ENCODE measurements at places on chromosomes 12 and 14.

DNA sequence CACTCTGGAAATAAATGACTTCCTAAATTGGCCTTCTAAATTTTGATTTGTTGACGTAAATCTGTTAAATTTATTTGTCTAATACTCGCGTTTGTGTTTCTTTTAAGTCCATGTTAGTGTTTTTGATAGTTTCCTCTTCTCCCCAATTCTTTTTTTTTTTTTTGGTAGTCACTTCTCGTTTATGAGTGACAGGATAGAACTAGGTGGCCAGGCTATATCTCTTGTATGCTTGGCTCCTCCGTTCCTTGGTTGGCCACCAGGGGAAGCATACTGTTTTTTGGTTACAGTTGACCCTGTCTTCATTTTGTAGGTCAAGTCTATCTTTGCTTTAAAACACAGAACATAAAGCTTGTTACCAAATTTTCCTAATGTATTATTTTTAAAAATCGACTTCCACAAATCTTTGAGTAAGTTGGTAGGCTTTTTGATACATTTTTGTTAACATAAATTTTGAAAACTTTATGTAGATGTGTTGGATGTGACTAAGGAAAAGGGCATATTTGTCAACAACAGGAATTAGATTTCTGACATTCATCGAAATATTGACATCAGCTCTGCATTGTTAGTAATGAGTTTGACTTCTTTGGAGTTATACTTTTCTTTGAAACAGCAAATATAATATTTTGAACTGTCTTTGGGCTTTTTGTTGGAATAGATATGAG lies 2.2 kb downstream of the RCOR1 start:
- peak; percentile 43 for DNase-seq

DNA sequence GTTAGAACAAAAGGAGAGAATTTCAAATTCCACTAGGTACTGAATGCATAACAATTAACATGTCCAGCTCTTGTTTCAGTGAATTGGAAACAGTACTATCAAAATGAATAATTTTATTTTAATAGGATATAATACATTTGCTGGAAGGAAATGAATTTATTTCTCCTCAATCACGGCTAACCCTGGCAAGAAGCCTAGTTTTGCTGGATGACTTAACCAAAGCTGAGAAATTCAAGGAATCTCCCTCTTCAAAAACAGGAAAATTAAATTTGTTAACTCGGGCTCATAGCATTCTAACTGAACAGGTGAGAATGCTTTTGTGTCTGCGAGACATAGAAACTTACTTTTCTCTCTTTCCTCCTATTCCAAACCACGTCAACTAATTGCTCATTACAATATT lies 163.5 kb upstream of the NEDD1 start:
- DNase-seq = no peak

DNA sequence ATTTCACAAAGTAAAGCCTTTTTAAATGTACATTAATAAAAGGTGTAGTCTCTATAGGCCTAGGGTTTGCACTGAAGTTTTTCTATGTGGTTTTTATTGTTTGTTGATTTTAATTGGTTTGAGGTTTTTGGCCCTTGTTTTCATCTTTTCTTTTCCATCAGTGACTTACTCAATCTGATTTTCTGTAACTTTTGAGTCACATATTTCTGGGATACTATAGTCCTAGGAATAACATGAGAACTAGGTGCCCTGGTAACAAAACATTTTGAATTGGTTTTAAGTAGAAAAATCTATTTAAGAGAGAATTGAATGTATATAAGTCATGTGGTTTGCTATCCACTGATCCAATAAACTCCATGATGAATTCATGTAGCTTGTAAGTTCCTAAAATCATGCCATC lies 311.9 kb downstream of the CEP128 start:
- no peak for DNase-seq

- DNase-seq = no peak
Measured at GRCh38 chr12:39372929-39373328, 70.0 kb downstream of the KIF21A start.

DNA sequence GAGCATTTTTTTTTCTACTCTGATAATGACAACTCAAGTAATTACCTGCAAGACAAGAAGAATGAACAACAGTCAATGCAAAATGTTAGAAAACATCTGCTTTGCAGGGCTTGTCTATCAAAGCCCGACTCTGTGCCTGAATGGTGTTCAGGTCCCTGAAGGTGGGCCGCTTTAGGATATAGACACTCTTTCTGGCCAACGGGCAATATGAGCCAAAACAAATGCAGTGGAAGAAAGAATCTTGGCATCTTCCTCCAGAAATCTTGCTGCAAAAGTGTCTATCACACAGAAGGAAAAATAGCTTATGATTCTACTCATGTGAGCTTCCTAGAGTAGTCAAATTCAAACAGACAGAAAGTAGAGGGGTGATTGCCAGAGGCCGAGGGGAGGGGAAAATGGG lies 32.7 kb downstream of the FOS start:
- no peak for DNase-seq

DNA sequence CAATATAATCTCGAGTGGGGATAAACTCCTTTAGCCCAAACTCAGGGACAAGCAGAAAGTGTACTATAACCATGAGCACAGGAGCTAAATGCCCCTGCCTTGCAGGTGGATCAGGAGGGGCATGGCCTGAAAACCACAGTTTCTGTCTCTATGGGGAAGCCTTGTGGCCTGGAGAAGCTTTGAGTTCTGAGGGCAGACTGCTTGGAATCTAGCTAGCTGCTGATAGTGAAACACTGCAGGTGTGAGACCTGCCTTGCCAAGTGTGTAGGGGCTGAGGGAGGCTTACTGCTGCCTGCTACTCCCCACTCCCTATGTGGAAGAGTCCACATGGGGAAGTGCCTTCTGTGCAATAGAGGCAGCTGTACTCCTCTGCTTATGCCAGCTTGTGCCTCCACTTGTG lies 352.3 kb upstream of the OR4E1 start:
- DNase-seq = no peak

DNA sequence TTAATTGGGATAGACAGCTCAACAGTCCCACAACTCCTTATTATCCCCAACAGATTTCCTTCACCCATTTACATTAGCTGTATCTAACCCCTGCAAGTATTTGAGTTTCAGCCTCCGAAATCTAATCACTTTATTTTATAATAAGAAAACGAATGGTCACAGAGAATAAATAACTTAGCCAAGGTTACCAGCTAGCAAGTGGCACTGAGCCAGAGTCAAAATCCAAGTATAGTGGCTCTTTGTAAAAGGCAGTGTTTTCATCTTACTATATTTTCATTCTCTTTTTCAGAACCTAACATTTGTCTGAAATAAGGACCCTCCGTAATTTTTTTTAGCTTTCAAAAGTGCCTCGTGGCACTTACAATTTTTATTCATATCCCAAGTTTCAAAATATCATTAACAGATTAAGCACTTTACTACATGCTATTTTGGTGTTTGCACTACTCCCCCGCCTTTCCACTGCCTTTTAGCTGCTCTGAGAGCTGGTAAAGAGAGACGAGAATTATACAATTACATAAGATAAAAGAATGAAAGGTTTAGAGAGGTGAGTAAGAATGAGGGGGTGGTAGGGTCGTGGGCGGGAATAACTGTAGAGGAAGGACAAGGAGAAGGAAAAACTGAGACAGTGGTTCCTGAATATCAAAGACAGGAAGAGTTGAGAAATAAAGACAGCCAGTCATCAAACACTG lies 3.7 kb upstream of the USP15 start:
- DNase-seq = no peak

DNA sequence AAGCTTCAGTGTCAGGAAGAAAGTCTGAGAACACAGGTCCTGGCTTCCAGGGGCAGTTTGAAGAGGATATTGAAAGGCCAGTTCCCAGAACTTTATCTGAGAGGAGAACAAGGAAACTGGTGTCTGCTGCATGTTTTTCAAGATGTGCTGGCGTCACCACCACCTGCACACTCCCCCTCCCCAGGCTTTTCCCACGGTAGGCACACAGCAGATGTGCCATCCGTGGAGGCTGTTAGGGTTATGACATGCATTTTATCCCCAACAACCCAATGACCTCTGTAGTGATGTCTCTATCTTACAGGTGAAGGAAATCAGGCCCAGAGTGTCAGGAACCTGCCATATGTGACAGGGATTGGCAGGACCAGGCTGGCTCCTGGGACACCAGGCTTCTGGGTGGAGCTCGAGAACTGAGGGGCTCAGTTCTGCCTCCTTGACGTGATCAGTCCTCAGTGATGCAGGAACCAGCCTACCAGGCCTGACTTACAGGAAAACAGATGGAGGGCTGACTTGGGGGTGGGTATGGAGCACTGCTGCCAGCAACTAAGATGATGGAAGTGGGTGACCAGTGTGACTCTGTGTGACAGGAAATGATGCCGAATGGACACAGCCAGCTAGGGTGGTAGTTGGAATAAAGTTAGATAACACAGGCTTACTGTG lies 16.8 kb downstream of the SLC25A47 start:
- no peak for DNase-seq

- no peak for DNase-seq
Measured at GRCh38 chr14:100466111-100466856, 120.9 kb downstream of the BEGAIN start.

DNA sequence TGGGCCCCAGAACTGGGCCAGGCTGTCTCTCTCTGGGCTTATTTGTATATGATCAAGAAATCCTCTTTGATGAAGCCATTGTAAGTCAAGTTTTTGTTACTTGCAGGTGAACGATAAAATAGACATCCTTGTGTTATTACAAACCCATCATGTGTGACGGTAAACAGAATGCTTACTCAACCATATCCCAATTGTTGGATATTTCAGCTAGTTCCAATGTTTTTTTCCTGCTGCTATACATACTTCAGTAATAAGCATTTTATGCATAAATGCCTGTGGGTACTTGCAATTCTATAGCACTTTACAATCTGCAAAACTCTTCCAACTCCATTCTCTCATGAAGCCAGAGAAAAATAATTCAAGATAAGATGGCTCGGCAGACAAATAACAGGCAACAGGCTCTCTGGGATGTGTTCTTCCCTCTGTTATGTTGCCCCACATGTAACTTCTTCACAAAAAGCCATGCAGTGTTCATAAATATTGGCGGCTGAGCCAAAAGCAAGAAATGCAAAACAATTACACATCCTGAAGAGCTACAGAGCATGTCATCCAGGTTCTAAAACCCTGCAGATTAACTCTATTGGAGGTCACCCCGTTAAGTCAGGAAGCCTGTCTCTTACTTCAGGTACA lies 69.5 kb downstream of the CLMN start:
- no peak for DNase-seq

GRCh38 chr12:108779998-108780688 lies 48.8 kb upstream of the CORO1C start:
- no peak for DNase-seq

DNA sequence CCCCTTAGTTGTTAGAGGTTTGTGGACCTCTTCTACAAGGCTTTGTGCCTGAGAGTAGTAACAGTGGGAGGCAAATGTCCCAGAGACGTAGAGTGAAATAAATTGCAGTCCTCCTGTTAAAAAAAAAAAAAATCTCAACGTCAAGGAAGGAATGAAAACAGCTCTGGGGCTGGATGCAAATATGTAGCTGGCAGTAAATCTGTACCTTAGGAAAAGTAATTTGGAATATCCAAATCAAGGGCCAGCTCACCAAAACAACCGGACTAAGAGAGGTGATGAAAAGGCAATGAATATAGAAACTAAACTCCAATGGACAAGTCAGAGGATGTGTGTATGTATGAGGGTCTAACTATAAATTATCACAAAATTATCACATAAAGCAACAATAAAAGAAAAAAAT lies 27.0 kb downstream of the SINHCAF start:
- no peak for DNase-seq

GRCh38 chr12:100279159-100279558 lies 12.2 kb downstream of the SCYL2 start:
- no peak for DNase-seq

GRCh38 chr14:96783915-96784224 lies 13.3 kb upstream of the VRK1 start:
- no peak for DNase-seq

GRCh38 chr12:5123921-5124320 lies 80.2 kb downstream of the KCNA5 start:
- no peak for DNase-seq

GRCh38 chr14:53514197-53514596 lies 361.1 kb upstream of the DDHD1 start:
- no peak for DNase-seq

- no peak for DNase-seq
Measured at GRCh38 chr14:23359167-23359626, 5.8 kb downstream of the EFS start.

Data from SK-N-DZ (cell line).